ENCODE measurements at places on chromosomes 1 and 21.
A peak's percentile ranks its signal among the peaks of the same experiment; 100 is the strongest.

GRCh38 chr21:45253180-45253579 is 34.5 kb downstream of the POFUT2 start:
- DNase-seq, result no peak
- H3K36me3 ChIP-seq, result no peaks in the 10 kb centered on the region
- H3K27me3 ChIP-seq, result peaks cover 42% of the 10 kb centered on the region
- H3K27ac ChIP-seq, result no peak overlapping the region
- no peak overlapping the region for H3K4me3 ChIP-seq
- no peaks in the 10 kb centered on the region for H3K4me1 ChIP-seq

DNA sequence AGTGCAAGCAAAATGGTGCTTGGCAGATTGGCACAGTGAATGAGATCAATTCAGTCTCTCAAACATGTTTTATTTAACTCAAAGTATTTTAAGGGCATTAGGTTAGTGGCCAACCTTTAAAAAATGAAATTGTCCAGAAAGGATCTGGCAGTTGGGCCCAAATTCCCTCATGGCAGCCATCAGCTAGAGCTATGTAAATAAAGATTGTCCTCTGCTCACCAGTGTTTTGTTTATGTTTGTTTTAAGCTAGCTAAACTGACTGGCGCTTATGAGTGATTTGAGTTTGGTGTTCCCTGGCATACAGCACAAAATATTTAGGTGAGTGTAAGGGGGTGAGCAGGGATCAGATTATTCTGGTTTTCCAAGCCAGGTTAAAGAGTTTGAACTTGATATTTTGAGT is 18.1 kb downstream of the HDAC1 start:
- no peak overlapping the region for H3K4me3 ChIP-seq
- no peak for DNase-seq
- H3K27me3 ChIP-seq, result no peaks in the 10 kb centered on the region

- H3K27me3 ChIP-seq, result peaks cover 35% of the 10 kb centered on the region
- DNase-seq, result no peak
- no peak overlapping the region for H3K27ac ChIP-seq
- no peak overlapping the region for H3K4me3 ChIP-seq
- peaks cover 1% of the 10 kb centered on the region for H3K4me1 ChIP-seq
These were observed 25.7 kb downstream of the TRIM67 start for GRCh38 chr1:231187571-231187970.

GRCh38 chr1:29233693-29234092 is 2.6 kb upstream of the PTPRU start:
- H3K36me3 ChIP-seq, result no peaks in the 10 kb centered on the region
- H3K4me3 ChIP-seq, result no peak overlapping the region
- peaks cover 28% of the 10 kb centered on the region for H3K4me1 ChIP-seq
- DNase-seq, result no peak
- H3K27ac ChIP-seq, result no peak overlapping the region
- H3K27me3 ChIP-seq, result peaks cover 29% of the 10 kb centered on the region

GRCh38 chr1:236089046-236089773 is 24.3 kb upstream of the NID1 start:
- H3K36me3 ChIP-seq, result no peaks in the 10 kb centered on the region
- H3K4me3 ChIP-seq, result no peak overlapping the region
- H3K27me3 ChIP-seq, result no peaks in the 10 kb centered on the region
- no peaks in the 10 kb centered on the region for H3K4me1 ChIP-seq
- H3K27ac ChIP-seq, result no peak overlapping the region

GRCh38 chr1:27071049-27071416 is 58.4 kb upstream of the TENT5B start:
- no peak overlapping the region for H3K4me3 ChIP-seq
- H3K27ac ChIP-seq, result no peak overlapping the region

DNA sequence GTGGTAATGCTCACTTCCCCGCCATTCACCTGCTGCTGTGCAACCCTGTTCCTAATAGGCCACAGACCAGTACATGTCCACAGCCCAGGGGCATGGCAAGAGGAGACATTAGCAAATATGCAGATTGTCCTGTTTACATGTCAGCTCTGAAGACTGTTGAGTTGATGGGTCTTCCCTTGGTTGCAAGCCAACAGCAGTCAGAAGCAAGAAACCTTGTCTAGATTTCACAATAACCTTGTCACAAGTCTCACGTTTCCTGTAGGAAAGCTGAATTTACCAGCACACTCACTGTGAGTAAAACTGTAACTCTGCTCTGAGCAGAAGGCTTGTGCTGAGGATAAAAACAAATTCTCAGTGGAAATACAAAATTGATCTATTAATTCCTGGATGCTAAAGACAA is 195.1 kb downstream of the HLX start:
- no peaks in the 10 kb centered on the region for H3K36me3 ChIP-seq
- no peak overlapping the region for H3K4me3 ChIP-seq
- no peaks in the 10 kb centered on the region for H3K27me3 ChIP-seq
- no peaks in the 10 kb centered on the region for H3K4me1 ChIP-seq
- DNase-seq, result no peak

GRCh38 chr1:147084273-147085096 is 87.8 kb downstream of the PRKAB2 start:
- H3K27ac ChIP-seq, result peak overlapping the region; percentile 55
- H3K4me1 ChIP-seq, result peaks cover 27% of the 10 kb centered on the region
- DNase-seq, result peak; percentile 73
- no peaks in the 10 kb centered on the region for H3K36me3 ChIP-seq
- peak overlapping the region; percentile 62 for H3K4me3 ChIP-seq

- no peak overlapping the region for H3K4me3 ChIP-seq
- no peak for DNase-seq
- H3K4me1 ChIP-seq, result no peaks in the 10 kb centered on the region
- H3K27me3 ChIP-seq, result no peaks in the 10 kb centered on the region
- H3K36me3 ChIP-seq, result no peaks in the 10 kb centered on the region
These were observed 9.7 kb upstream of the WARS2 start for GRCh38 chr1:119150150-119150549.

- H3K36me3 ChIP-seq, result no peaks in the 10 kb centered on the region
- peak overlapping the region; percentile 99 for H3K27ac ChIP-seq
- peaks cover 64% of the 10 kb centered on the region for H3K4me1 ChIP-seq
- DNase-seq, result no peak
These were observed 643 bp downstream of the COQ8A start for GRCh38 chr1:226940806-226941067.

GRCh38 chr1:19375631-19376400 is 63.7 kb downstream of the SLC66A1 start:
- DNase-seq, result no peak
- H3K27me3 ChIP-seq, result no peaks in the 10 kb centered on the region
- H3K4me1 ChIP-seq, result no peaks in the 10 kb centered on the region
- no peak overlapping the region for H3K27ac ChIP-seq

GRCh38 chr1:231091831-231092301 is 51.8 kb upstream of the FAM89A start:
- DNase-seq, result peak; percentile 48
- no peak overlapping the region for H3K4me3 ChIP-seq
- H3K4me1 ChIP-seq, result no peaks in the 10 kb centered on the region
- H3K27ac ChIP-seq, result no peak overlapping the region
- H3K27me3 ChIP-seq, result no peaks in the 10 kb centered on the region

- H3K4me1 ChIP-seq, result no peaks in the 10 kb centered on the region
- DNase-seq, result no peak
- H3K4me3 ChIP-seq, result no peak overlapping the region
- H3K27ac ChIP-seq, result no peak overlapping the region
- no peaks in the 10 kb centered on the region for H3K27me3 ChIP-seq
These were observed 104.2 kb upstream of the GCLM start for GRCh38 chr1:94013367-94013878.

GRCh38 chr1:32286763-32287162 is 5.1 kb upstream of the HDAC1 start:
- no peak overlapping the region for H3K4me3 ChIP-seq
- no peak for DNase-seq
- H3K36me3 ChIP-seq, result no peaks in the 10 kb centered on the region
- no peaks in the 10 kb centered on the region for H3K27me3 ChIP-seq
- H3K4me1 ChIP-seq, result peaks cover 9% of the 10 kb centered on the region
- H3K27ac ChIP-seq, result no peak overlapping the region

DNA sequence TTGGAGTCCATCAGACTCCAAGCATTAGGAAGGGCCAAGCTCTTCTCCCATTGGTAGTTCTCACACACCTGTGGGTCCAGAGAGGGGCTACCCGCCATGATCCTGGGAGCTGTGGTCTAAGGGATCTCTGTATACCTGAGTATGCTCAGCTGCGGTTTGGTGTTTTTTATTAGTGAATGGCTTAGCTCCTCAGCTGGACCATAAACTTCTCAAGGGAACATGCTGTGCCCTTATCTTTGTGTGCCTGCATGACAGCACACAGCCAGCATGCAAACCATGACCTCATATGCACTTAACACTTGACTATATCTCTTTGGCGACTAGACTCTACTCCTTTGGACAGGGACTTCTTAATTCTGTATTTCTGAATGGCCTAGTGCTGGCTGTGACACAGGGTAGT is 94.5 kb downstream of the CD58 start:
- H3K27me3 ChIP-seq, result no peaks in the 10 kb centered on the region
- H3K27ac ChIP-seq, result peak overlapping the region; percentile 86
- DNase-seq, result peak; percentile 57
- peaks cover 52% of the 10 kb centered on the region for H3K4me1 ChIP-seq
- H3K4me3 ChIP-seq, result no peak overlapping the region

DNA sequence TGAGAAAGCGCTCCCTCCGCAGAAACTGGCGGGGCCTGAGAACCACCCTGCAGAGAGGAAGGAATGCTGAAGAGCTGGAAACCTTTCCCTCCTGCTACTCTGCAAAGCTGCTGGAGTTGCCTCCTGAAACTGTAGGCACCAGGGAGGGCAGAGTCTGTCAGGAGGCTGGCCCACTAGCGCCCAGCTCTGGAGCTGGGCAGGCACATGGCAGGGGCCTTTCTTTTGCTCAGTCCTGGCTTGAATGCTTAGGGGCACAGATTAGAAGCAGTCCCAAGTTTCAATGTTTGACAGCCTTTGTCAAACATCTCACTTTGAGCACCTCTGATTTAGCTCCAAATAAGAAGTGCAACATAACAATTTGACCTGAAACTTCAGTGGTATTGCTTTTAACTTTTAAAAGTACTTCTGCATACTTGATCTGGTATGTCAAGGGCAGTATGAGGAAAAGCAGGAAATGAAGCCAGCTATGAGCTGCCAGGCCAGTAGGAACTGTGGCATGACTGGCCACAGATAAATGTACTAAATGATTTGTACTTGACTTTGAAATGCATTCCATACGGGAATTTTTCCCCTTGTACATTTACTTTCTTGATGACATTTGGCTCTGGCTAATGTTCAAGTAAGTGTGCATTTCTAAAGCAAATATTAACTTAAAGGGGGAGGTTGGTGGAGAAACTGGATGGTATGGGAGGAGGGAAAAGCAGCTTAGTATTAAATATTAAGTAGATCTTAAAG is 7.2 kb downstream of the C1orf116 start:
- H3K27me3 ChIP-seq, result no peaks in the 10 kb centered on the region
- no peak overlapping the region for H3K27ac ChIP-seq
- H3K36me3 ChIP-seq, result no peaks in the 10 kb centered on the region

GRCh38 chr1:205991237-205991636 is 12.0 kb downstream of the RAB7B start:
- H3K36me3 ChIP-seq, result no peaks in the 10 kb centered on the region
- H3K4me1 ChIP-seq, result no peaks in the 10 kb centered on the region
- no peak overlapping the region for H3K27ac ChIP-seq
- no peak for DNase-seq

DNA sequence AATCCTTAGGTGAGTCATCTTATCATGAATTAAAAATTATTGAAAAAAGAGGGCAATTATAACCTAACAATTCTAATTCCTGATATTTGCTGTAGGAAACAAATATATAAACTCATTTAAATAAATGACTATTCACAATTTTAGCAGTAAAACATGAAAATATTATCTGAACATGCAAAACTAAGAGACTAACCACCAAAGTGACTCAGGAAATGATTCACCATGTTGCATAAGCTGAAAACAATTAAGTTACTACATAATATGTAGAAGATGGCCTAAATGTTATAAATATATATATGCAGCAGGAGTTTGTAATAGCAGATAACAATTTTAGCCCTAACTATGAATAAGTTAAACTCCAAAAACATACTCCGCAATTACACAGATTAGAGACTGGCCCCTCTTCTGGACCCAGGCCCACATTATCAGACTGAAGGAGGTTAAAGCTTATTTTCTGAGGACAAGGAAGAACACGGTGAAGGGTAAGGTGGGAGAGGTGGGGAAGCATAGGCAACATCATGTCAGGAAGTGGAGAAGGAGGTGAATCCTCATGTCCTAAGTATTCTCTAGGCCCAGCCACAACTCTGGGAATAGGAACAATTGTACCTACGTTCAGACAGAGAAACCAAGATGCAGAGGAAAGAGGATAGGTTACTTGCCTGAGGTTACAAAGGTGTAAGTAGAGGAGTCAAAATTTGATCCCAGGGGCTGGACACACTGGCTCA is 15.6 kb upstream of the AIM2 start:
- no peak overlapping the region for H3K4me3 ChIP-seq
- H3K27me3 ChIP-seq, result no peaks in the 10 kb centered on the region
- H3K36me3 ChIP-seq, result no peaks in the 10 kb centered on the region
- no peak for DNase-seq

- no peaks in the 10 kb centered on the region for H3K27me3 ChIP-seq
- H3K36me3 ChIP-seq, result no peaks in the 10 kb centered on the region
- H3K4me3 ChIP-seq, result no peak overlapping the region
- no peak overlapping the region for H3K27ac ChIP-seq
- no peaks in the 10 kb centered on the region for H3K4me1 ChIP-seq
These were observed 55.5 kb downstream of the CLIC6 start for GRCh38 chr21:34724131-34724856.

DNA sequence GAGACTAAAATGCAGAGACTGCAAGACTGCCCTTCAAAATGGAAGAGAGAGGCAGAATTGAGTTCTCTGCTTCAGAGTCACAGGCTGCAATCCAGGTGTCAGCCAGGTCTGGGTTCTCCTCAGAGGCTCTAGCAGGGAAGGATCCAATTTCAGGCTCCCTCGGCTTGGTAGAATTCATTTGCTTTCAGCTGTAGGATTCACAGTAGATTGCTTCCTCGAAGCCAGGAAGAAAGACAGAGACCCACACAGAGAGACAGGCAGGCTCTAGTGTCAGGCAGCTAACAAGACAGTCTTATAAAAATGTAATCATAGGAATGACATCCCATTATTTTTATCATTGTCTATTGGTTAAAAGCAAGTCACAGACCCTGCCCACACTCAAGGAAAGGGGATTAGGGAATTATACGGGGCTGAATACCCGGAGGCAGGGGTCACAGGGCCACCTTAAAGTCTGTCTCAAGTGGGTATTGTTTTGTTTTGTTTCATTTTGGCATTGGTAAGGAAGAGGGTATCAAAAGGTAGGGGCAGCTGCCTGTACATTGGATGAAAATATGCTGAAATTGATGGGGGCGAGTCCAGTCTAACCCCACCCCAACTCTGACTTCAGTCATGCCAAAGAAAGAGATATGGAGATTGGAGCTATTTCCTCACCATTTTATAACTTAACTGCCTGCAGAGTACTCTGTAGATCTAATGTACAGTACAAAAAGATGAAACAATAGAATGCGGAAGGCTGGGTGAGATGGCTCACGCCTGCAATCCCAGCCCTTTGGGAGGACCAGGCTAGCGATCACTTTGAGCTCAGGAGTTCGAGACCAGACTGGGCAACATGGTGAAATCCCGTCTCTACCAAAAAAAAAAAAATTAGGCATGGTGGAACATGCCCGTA is 9.5 kb upstream of the TBCE start:
- no peak overlapping the region for H3K27ac ChIP-seq
- H3K4me1 ChIP-seq, result no peaks in the 10 kb centered on the region
- no peaks in the 10 kb centered on the region for H3K36me3 ChIP-seq
- H3K27me3 ChIP-seq, result no peaks in the 10 kb centered on the region
- peak; percentile 22 for DNase-seq
- H3K4me3 ChIP-seq, result no peak overlapping the region

GRCh38 chr1:89451011-89451410 is 73.6 kb upstream of the LRRC8B start:
- no peak overlapping the region for H3K4me3 ChIP-seq
- no peak overlapping the region for H3K27ac ChIP-seq

GRCh38 chr1:48730164-48730910 is 46.4 kb downstream of the BEND5 start:
- no peaks in the 10 kb centered on the region for H3K36me3 ChIP-seq
- no peak overlapping the region for H3K27ac ChIP-seq
- DNase-seq, result no peak
- no peaks in the 10 kb centered on the region for H3K4me1 ChIP-seq
